ENCODE measurements at places on chromosomes 5 and 9. TPM values are rescaled to one million over a fixed set of nuclear protein-coding genes. Genes with fewer than 3 reads are reported as not detected.
A peak's percentile ranks its signal among the peaks of the same experiment; 100 is the strongest.

DNA sequence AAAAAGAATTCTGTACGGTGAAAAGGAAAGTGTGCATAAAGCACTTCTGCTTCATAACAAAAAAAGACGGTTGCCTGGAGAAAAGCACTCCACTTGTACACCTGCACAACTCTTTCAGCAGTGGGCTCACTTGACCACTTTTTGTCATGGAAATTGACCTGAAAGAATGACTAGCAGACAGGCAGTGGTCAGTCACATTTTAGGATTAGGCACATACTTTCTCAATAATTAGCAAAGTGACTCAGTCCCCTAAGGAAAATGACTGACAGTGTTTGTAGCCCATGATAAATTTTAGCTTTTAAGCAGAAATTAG, 169.3 kb downstream of the FANCC start:
- DNase-seq: no peak

Gene FAM153A
- total RNA-seq: not detected

GRCh38 chr9:100354121-100354800, 1.5 kb upstream of the TEX10 start:
- no peak for DNase-seq

DNA sequence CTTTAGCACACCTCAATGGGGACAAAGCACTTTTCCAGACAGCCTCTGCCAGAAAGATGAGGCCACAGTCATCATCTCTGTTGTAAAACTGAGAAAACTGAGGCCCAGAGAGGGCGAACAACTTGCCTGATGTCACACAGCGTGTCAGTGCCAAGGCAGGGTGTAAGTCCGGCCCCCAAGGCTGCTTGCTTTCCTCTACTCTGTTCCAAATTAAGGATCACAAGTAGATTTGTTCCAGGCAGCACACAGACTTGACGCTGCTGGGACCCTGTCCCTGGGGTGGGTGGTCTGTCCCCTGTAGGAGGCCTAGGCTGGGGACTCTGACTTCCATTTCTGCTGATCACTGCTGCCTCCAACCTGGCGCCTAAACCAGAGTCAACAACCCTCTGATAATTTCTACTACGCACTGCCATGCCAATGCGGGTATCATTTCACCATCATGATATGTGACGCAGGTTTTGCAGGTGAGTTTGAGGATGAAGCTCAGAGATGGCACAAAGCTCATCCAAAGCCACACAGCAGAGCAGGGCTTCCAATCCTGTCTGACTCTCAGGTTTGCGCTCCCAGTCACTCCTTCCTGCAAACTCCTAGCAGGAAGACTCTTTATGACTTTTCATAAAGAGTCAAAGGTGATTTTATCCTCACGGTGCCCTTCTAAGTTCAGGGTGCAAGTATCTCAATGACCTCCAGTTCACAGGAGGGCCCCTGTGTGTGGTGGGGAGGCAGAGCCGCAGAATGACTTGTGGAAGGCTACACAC, 13.5 kb upstream of the RALGDS start:
- DNase-seq: no peak

DNA sequence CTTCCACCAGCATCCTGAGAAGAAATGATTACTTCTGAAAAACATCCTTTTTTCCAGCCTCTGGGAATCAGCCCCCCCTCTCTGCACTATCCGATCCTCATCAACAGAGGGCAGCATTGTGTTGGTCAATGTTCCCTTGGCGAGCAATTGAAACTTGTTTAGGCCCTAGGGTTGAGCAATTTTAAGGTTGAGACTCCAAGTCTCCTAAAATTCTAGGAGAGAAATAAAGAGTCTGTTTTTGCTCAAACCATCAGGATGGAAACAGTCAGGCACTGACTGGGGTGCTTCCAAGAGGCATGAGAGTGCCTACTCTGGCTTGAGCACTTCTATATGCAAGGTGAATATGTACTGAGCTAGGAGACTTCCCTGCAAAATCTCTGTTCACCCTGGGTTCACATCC, 12.4 kb upstream of the CYFIP2 start:
- DNase-seq: peak; percentile 47

DNA sequence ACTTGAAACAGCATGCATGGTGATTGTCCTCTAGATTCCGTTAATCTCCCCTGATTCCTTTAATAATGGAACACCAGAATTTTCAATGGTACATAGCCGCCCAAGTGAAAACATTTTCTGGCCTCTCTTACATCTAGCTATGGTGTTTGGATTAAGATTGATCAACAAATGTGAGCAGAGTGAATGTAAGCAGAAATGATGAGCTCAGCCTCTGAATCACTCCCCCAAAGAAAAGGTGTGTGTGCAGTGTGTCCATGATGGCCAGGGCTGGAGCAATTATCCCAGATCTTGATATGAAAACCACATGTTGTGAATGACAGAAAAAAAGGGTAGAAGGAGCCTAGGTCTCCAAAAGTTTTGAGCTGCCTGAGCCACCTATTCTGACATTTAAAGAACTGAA, 55.3 kb downstream of the OR2K2 start:
- peak; percentile 57 for DNase-seq

Gene TDRD7
- total RNA-seq: 8.1 TPM
